Caki2 (cell line): ENCODE measurements at places on chromosomes 7 and 10. TPM values are rescaled to one million over a fixed set of nuclear protein-coding genes. Genes with fewer than 3 reads are reported as not detected.

Gene SAMD9
- 4.0 and 6.4 TPM in 2 replicates for total RNA-seq

Gene DGKB
- total RNA-seq = not detected in 2 replicates

Gene FFAR4
- total RNA-seq = not detected in 2 replicates

Gene PFKFB3
- total RNA-seq = 40.8 and 58.2 TPM in 2 replicates

Gene INPP5A
- total RNA-seq = 21.2 and 47.5 TPM in 2 replicates

Gene OR2A1
- total RNA-seq = not detected in 2 replicates

Gene TRIL
- 0.20 TPM in 1 of 2 replicates, not detected in the other for total RNA-seq

Gene CACNA2D1
- 2.5 and 5.8 TPM in 2 replicates for total RNA-seq
